ENCODE measurements at places on chromosomes 11 and 22.

DNA sequence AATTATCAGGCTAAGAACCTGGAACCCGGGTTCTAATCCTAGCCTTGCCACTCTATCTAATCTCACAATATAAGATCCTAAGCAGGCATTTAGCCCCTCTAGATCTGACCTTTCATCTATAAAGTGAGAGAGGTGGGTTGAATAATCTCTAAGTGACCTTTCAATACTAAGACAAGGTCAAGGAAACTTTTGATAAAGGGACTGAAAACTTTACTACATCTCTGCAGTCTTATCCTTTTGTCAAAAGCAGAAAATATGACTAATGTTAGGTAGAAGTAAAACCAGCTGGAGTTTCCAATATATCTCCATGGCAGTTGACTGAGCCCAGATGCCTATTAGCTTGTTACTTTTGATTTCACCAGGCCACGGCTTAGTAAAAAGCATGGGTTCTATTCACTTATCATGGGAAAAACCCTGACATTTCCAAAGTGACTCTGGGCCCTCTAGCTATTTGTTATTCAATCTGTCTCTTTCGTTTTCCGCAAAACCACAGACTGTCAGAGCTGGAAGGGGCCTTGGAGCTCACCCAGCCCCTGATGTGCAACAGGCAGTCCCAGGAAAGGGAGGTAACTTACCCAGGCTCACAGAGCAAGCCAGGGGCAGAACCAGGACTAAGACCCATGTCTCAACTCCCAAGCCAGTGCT is 75.8 kb downstream of the RAB30 start:
- no peak for DNase-seq

- DNase-seq: no peak
These were observed 2.5 kb downstream of the CHST1 start for GRCh38 chr11:45662665-45663485.

GRCh38 chr11:102139081-102139498 is 28.8 kb downstream of the YAP1 start:
- DNase-seq: no peak

DNA sequence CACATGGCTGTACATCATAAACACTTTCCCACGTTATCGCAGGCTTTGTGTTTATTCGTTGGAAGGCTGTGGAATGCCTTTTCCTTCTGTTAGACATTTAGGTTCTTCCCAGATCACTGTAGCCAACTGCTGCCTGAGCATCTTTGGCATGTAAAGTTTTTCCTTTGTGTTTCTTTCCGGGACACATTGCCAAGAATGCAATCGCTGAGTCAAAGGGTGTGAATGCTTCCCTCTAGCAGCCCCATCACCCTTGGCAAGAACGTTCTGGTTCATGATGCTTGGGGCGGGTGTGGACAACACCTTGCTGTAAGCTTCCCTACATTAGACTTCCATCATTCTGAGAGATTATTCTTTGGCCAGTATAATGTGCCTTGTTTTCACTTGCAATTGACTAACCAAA is 136.2 kb downstream of the OSBP2 start:
- no peak for DNase-seq

DNA sequence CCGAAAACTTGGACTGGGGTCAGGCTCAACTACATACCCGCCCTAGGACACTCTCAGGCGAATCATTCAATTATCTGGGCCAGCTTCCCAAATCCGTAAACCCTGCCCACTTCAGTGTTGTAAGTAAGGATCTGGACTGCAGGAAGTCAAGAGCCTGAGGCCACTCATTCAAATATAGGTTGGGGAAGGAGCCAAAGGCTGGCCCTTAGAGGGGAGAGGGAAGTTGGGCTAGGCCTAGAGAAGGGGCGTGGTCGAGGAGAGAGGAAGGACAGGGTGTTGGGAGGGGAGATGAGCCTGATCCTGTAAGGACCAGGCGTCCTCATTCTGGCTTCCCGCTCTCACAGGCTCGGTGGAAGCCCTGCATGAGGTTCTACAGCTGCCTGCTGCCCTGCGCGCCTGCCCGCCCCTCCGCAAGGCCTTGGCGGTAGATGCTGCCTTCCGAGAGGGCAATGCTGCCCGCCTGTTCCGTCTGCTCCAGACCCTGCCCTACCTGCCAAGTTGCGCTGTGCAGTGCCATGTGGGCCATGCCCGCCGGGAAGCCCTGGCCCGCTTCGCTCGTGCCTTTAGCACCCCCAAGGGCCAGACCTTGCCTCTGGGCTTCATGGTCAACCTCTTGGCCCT is 3.0 kb downstream of the SAC3D1 start:
- no peak for DNase-seq

- DNase-seq: no peak
These were observed 16.0 kb downstream of the CALCA start for GRCh38 chr11:14956111-14956510.

DNA sequence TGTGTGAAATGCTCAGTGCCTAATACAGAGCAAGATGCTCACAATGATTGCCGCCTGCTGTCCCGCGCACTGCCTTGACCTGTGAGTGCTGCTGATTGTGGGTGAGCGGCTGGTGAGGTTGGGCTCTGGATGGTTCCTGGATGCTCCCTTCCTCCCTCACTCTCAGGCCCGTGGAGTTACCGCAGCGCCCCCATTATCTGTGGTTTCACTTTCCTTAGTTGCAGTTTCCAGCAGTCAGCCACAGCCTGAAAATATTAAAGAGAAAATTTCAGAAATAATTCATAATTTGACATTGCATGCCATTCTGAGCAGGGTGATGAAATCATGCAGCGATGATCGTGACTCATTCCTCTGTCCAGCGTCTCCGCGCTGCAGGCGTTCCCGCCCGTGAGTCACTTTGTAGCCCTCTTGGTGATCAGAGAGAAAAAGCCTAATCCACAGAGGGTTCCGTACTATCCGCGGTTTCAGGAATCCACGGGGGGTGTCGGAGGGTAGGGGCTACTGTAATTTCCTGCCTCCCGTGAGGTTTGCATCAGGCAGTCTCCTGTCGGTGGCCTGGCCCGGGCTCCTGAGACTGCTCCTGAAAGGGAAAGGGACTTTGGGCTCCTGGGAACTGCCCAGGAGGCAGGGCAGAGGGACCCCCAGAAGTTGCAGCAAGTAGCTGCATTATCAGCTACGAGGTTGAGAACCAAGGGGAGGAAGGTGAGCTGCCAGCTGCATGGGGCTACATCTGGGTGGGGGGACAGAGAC is 10.6 kb downstream of the RPL3 start:
- no peak for DNase-seq

DNA sequence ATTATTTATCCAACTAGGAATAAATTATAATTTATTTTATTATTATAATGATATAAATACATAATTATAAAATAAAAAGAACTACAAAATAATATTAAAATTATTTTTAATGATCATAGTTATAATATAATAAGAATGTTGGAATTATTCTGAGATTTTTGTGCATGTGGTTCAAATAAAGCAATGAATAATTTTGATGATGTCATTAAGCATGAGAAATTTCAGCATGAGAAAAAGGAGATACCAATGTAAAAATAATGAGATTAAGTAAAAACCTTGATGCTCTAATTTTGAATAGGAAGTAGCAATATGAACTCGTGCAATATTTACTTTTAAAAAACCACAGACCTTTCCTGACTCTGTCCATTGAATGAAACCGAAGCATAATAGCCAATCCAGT is 181.8 kb upstream of the MTNR1B start:
- no peak for DNase-seq

DNA sequence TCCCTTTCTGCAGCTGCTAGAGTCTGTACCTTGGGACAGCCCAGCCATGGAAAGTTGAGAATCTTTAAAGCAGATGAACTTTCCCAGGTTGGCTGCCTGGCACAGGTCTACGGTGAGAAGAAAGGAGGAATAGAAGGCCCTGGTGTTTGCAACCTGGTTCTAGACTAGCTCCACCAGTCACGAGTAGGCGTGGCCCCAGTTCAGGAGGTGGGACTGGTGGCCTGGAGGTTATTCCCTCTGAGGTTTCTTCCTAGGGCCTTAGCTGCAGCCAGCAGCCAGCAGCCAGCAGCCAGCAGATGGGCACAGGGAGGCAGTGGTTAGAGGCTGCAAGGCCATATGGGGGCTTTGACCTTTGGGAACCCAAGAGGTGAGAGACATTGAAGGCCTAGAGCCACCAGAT is 40.9 kb downstream of the PRDM11 start:
- DNase-seq: no peak

DNA sequence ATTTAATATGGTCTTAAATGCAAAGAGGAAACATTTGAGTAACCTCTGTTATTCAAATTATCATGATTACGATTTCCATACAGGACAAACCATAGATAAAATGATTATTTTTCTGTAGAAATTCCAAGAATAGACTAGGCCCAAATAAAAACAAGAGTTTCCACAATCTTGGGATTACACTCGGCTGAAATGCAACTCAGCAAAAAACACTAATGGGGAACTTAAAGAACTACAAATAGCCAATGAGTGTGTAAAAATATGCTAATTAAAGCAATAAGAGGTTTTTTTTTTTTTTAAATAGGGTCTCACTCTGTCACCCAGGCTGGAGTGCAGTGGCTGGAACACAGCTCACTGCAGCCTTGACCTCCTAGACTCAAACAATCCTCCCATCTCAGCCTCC is 10.5 kb upstream of the PRRG4 start:
- DNase-seq: no peak

DNA sequence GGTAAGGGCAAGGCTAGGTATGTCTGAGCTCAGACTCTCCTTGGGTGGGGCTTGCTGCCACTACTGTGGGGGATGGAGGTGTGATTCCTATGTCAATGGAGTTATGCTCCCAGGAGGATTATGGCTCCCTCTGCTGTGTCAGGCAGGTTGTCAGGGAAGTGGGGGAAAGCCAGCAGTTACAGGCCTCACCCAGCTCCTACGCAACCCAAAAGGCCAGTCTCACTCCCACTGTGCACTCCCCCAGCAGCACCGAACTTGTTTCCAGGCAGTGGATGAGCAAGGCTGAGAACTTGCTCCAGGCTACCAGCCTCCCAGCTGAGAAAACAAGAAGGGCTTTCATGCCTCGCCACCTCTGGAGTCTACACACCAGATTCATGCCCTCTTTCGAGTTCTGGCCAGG is 18.2 kb downstream of the C11orf91 start:
- peak; percentile 11 for DNase-seq

- DNase-seq: no peak
These were observed 725.1 kb downstream of the NTM start for GRCh38 chr11:132095230-132096131.

DNA sequence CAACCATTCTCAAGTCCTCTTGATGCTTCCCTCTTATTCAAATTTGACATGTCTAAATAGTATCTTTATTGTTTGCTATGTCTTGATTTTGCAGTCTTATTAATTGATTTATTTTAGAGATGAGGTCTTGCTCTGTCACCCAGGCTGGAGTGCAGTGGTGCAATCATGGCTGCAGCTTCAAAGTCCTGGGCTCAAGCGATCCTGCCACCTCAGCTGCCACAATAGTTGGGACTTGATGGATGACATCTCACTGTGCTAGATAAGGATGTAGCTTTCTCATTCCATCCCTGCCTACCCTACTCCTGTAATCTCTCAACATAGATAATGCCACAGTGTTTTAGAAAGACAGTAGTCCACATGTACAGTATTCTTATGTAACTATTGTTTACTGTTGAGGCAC is 7.5 kb upstream of the SPTY2D1 start:
- no peak for DNase-seq

- no peak for DNase-seq
These were observed 66.0 kb downstream of the ZBTB16 start for GRCh38 chr11:114125531-114125930.

DNA sequence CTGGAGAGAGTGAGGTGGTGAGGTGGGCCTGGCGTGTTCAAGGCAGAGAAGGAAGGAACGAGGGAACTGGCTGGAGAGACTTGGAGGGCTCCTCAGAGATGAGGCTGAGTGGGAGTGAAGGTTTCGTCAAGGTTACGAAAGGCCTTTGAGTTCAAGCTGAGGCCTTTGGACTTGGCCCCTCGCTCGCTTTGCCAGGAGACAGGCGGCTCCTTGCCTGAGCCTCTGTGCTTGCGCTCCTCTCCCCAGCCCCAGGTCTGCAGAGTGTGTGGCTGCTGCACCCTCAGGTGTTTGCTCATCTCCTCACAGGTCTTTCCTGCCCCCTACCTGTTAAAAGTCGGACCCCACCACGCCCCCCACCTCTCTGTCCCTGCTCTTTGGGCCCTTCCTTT is 91.6 kb downstream of the ATXN10 start:
- DNase-seq: no peak

- DNase-seq: no peak
These were observed 104.4 kb upstream of the PARVA start for GRCh38 chr11:12272821-12273617.

DNA sequence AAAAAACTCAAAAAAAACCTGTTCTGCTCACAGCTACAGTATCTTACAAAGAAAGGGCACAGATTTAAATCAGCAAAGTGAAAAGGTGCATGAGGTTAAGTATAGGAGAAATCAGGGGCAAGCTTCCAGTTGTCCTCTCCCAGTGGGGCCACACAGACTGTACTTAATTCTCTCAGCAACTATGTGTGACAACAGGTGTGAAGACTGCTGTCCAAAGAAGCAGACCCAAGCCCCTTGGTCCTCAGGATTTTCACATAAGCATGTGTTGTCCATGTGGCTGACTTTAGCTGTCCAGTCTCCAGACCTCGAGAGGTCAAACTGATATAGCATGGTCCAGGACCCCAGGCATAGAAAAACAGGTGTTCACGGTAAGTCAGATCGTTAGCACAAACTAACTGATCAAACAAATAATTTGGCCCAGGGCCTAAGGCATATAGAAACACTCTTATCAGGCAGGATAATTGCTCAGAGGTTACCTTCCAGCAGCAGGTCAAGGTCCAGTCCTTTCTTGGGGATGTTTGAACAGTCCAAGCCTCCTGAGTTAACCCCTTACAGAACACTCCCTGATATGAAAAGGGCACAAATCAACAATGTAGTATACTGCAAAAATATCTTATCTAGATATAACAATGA is 21.1 kb upstream of the CSTF3 start:
- no peak for DNase-seq

Measured in NCI-H345 (cell line).